ENCODE measurements at places on chromosomes 4 and X. TPM values are rescaled to one million over a fixed set of nuclear protein-coding genes. Genes with fewer than 3 reads are reported as not detected.

- H3K4me1 ChIP-seq: no peaks in the 10 kb centered on the region
- H3K27ac ChIP-seq: no peak overlapping the region
- no peaks in the 10 kb centered on the region for H3K36me3 ChIP-seq
- no peaks in the 10 kb centered on the region for H3K27me3 ChIP-seq
- H3K4me3 ChIP-seq: no peak overlapping the region
- no peak for DNase-seq
These were observed 63.4 kb downstream of the RASL11B start for GRCh38 chr4:52925531-52925968.

KLHL13 gene
- 1.6 TPM for total RNA-seq

- no peak for DNase-seq
- H3K27ac ChIP-seq: no peak overlapping the region
- no peak overlapping the region for H3K4me3 ChIP-seq
- H3K27me3 ChIP-seq: no peaks in the 10 kb centered on the region
- H3K4me1 ChIP-seq: no peaks in the 10 kb centered on the region
These were observed 29.5 kb upstream of the PLP1 start for GRCh38 chrX:103747163-103747562.

- no peaks in the 10 kb centered on the region for H3K36me3 ChIP-seq
- H3K4me3 ChIP-seq: no peak overlapping the region
- no peak for DNase-seq
- H3K27me3 ChIP-seq: peaks cover 54% of the 10 kb centered on the region
- no peaks in the 10 kb centered on the region for H3K4me1 ChIP-seq
- H3K27ac ChIP-seq: no peak overlapping the region
These were observed 242.0 kb downstream of the BCOR start for GRCh38 chrX:39855748-39856129.

Data from breast epithelium (tissue), 4 donors.